ENCODE measurements at places on chromosomes 7 and 10. TPM values are rescaled to one million over a fixed set of nuclear protein-coding genes. Genes with fewer than 3 reads are reported as not detected.

Gene TMEM178B
- 0.26 TPM for total RNA-seq

Gene ATG9B
- not detected for total RNA-seq

Gene AFAP1L2
- 19.3 TPM for total RNA-seq

Gene LIPK
- total RNA-seq, result not detected

Gene PRPF18
- 21.6 TPM for total RNA-seq

Gene RNF148
- 1.5 TPM for total RNA-seq

Gene PKD2L1
- total RNA-seq, result 1.1 TPM

Gene PDE1C
- 7.1 TPM for total RNA-seq

DNA sequence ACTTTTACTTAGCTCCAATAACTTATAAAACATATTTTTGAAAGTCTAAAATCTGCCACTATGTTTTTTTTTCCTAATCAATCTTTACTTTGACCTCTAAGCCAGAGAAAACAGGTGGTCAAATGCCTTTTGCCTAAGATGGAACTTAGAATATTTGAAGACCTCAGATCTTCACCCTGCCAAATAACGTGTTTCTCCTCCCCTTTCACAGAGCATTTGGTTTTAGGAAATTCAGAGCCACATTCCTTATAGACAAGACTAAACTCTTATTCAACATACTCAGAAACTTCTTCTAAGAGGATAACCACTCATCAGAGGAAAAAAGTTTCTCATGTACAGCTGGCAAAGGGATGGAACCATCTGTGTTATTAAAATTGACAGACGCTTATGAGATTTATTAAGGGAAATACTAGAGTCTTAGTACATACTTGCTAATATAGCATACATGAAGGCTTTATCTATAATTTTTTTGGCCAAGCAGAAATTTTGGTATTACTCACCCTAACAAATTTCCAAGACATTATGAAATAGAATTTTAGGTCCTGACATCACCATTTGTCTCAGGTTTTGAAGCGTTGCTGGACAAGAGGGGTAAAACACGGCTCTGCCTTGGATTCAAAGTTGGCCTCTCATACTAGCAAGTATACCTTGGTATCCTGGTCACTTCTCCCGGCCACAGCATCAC lies 2.6 kb upstream of the EGFR start:
- no peaks in the 10 kb centered on the region for H3K4me1 ChIP-seq
- no peak for DNase-seq
- no peak overlapping the region for H3K27ac ChIP-seq
- H3K36me3 ChIP-seq, result no peaks in the 10 kb centered on the region
- no peaks in the 10 kb centered on the region for H3K27me3 ChIP-seq

GRCh38 chr10:128995676-128996075 lies 471.4 kb upstream of the MGMT start:
- H3K27ac ChIP-seq, result no peak overlapping the region
- no peaks in the 10 kb centered on the region for H3K27me3 ChIP-seq
- DNase-seq, result no peak

GRCh38 chr7:132778761-132779160 lies 202.5 kb upstream of the PLXNA4 start:
- no peak overlapping the region for H3K27ac ChIP-seq
- no peaks in the 10 kb centered on the region for H3K36me3 ChIP-seq
- no peaks in the 10 kb centered on the region for H3K4me1 ChIP-seq
- DNase-seq, result no peak
- H3K27me3 ChIP-seq, result no peaks in the 10 kb centered on the region

DNA sequence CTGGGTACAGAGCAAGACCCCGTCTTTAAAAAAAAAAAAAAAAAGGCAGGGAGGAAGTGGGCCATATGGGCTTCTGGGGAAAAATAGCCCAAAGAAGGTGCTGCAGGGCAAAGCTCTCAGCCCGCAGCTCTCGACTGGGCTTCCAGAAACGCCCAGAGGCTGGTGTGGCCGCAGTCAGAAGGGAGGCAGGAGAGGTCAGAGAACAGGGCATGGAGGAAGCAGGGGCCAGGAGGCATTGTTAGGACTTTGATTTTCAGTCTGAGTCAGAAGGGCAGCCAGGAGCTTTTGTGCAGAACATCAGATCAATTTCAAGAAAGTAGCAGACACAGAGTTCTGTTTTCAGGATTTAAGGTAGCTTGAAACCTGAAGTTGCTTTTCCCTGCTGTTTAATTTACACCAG lies 35.3 kb upstream of the CYTH3 start:
- no peaks in the 10 kb centered on the region for H3K4me1 ChIP-seq
- no peaks in the 10 kb centered on the region for H3K36me3 ChIP-seq
- H3K4me3 ChIP-seq, result no peak overlapping the region
- no peak for DNase-seq
- no peak overlapping the region for H3K27ac ChIP-seq

DNA sequence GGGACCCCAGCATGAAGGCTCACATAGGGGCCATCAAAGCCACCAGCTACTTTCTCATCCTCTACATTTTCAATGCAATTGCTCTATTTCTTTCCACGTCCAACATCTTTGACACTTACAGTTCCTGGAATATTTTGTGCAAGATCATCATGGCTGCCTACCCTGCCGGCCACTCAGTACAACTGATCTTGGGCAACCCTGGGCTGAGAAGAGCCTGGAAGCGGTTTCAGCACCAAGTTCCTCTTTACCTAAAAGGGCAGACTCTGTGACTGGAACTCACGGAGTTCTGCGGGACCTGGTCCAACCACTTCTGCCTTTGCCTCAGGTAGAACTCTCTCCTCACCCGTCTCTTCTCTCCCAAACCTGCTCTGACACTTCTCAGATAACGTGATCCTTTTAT lies 945 bp downstream of the TAS2R40 start:
- H3K27ac ChIP-seq, result no peak overlapping the region
- no peak overlapping the region for H3K4me3 ChIP-seq
- DNase-seq, result peak; percentile 67
- H3K36me3 ChIP-seq, result no peaks in the 10 kb centered on the region

- H3K27me3 ChIP-seq, result no peaks in the 10 kb centered on the region
- H3K27ac ChIP-seq, result no peak overlapping the region
- no peak for DNase-seq
- H3K36me3 ChIP-seq, result no peaks in the 10 kb centered on the region
- H3K4me3 ChIP-seq, result no peak overlapping the region
These were observed 117.7 kb downstream of the BAMBI start for GRCh38 chr10:28794986-28795385.

GRCh38 chr10:126349101-126349500 lies 39.2 kb downstream of the ADAM12 start:
- no peak overlapping the region for H3K27ac ChIP-seq
- H3K36me3 ChIP-seq, result no peaks in the 10 kb centered on the region
- DNase-seq, result no peak

DNA sequence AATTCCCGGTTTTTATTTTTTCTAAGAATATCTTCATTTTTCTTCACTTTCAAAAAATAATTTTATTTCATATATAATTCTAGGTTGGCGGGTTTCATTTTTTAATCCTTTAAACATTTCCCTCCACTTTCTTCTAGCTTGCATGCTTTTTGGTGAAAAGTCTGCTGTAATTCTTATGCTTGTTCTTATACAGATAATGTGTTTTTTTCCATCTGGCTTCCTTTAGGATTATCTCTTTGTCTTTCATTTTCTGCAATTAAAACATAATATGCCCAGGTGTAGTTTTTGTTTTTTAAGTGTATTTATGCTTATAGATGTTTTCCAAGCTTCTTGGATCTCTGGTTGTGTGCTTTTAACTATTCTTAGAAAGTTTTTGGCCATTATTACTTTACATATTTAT lies 341.3 kb upstream of the SEMA3C start:
- DNase-seq, result no peak
- no peak overlapping the region for H3K27ac ChIP-seq
- no peaks in the 10 kb centered on the region for H3K4me1 ChIP-seq
- no peaks in the 10 kb centered on the region for H3K36me3 ChIP-seq
- no peaks in the 10 kb centered on the region for H3K27me3 ChIP-seq

DNA sequence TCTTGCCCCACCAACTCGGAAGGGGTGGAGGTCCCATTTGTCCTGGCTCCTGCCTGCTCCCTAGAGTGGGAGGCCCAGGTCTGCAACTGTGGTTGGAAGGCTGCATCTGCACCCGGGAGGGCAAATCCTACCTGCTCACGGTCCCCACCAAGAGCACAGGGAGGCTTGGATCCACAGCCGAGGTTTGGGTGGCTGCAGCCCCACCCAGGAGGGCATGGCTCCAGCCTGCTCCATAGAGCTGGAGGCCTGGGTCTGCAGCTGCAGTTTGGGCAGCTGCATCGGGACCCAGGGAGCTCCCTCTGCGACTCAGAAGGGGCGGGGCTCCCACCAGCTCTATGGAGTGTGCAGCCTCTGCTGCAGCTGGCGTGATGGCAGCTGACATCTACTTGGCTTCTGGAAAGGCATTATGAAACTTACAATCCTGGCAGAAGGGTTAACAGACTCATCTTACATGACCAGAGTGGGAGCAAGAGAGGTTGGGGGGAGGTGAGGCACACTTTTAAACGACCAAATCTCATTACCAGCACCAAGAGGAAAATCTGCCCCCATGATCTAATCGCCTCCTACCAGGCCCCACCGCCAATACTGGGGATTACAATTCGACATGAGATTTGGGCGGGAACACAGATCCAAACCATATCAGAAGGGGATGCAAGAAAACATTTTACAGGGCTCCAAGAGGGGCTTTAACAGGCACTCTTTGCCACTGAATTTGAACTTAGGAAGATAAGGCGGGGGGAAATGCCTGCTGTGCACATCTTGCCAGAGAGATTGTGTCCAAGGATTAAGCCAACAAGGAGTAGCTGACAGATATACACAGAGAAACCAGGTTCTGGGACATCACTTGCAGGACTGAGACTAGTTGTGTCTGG lies 8.2 kb upstream of the BLVRA start:
- H3K36me3 ChIP-seq, result no peaks in the 10 kb centered on the region
- no peaks in the 10 kb centered on the region for H3K27me3 ChIP-seq
- no peak overlapping the region for H3K27ac ChIP-seq
- no peak overlapping the region for H3K4me3 ChIP-seq

GRCh38 chr7:84394219-84394618 lies 199.6 kb upstream of the SEMA3A start:
- no peak overlapping the region for H3K4me3 ChIP-seq
- DNase-seq, result no peak
- H3K4me1 ChIP-seq, result no peaks in the 10 kb centered on the region
- no peak overlapping the region for H3K27ac ChIP-seq
- H3K36me3 ChIP-seq, result no peaks in the 10 kb centered on the region

DNA sequence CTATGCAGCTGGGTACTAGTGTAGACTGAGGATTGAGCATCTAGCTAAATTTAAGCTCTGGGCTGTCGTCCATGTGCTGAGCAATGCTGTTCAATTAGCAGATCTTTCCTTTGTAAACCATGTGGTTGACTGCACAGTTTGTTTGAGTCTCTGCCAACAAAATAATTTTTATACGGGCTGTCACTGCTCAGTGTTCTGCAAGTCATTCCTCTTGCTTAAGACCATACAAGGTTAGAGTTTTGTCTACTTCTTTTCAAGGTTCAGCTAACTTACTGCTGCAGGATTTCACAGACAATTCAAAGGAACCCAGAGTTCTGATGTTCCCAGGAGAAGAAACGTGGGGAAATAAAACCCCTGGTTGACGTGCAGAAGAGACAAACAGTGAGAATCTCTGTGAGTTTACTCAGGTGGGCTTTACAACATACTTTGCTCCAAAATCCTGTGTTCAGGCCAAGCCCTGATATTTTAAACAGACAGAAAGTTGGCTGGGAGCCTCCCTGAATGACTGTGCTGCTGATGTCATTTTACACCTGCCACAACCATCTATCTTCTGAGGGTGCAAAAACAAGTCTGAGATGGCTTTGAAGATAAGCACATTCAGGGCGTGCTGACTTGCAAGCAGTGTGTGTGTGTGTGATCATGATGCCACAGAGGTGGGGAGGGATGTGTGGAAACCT lies 177.1 kb upstream of the SVIL start:
- peaks cover 4% of the 10 kb centered on the region for H3K4me1 ChIP-seq
- H3K4me3 ChIP-seq, result no peak overlapping the region
- no peaks in the 10 kb centered on the region for H3K36me3 ChIP-seq
- H3K27me3 ChIP-seq, result no peaks in the 10 kb centered on the region
- H3K27ac ChIP-seq, result peak overlapping the region; percentile 99

GRCh38 chr7:71555758-71556157 lies 423.8 kb downstream of the GALNT17 start:
- no peak overlapping the region for H3K27ac ChIP-seq
- DNase-seq, result no peak
- no peaks in the 10 kb centered on the region for H3K27me3 ChIP-seq
- H3K36me3 ChIP-seq, result no peaks in the 10 kb centered on the region

DNA sequence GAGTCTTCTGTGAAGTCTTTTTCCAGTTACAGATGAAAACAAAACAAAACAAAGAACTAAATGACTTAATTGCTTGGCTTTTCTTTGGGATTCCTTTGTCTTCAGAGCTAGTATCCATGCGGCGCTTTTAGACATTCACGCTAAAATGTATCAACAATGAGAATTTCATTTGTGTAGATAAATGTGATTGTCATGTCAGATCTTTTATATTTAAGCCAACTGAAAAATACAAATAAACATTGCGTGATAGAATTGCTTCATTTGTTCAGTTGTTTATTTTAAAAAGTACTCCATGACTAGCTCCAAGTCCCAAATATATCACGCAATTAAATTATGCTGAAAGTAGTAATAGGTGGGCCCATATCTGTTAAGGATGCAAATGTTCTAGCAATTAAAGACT lies 7.9 kb upstream of the ADRB1 start:
- H3K27me3 ChIP-seq, result no peaks in the 10 kb centered on the region
- H3K4me1 ChIP-seq, result no peaks in the 10 kb centered on the region
- no peak overlapping the region for H3K4me3 ChIP-seq
- no peak for DNase-seq
- no peak overlapping the region for H3K27ac ChIP-seq

- H3K27ac ChIP-seq, result no peak overlapping the region
- no peak for DNase-seq
- no peaks in the 10 kb centered on the region for H3K36me3 ChIP-seq
- H3K4me3 ChIP-seq, result no peak overlapping the region
These were observed 114.9 kb upstream of the PLXNA4 start for GRCh38 chr7:132691201-132691600.

GRCh38 chr7:128878226-128879105 lies 15.8 kb downstream of the ATP6V1F start:
- no peaks in the 10 kb centered on the region for H3K4me1 ChIP-seq
- peak; percentile 56 for DNase-seq
- no peak overlapping the region for H3K27ac ChIP-seq
- no peaks in the 10 kb centered on the region for H3K27me3 ChIP-seq
- H3K4me3 ChIP-seq, result no peak overlapping the region
- no peaks in the 10 kb centered on the region for H3K36me3 ChIP-seq

GRCh38 chr7:107744345-107744750 lies 406 bp downstream of the CBLL1 start:
- H3K4me3 ChIP-seq, result peak overlapping the region; percentile 81
- peak overlapping the region; percentile 83 for H3K27ac ChIP-seq
- peaks cover 7% of the 10 kb centered on the region for H3K4me1 ChIP-seq
- H3K36me3 ChIP-seq, result no peaks in the 10 kb centered on the region
- DNase-seq, result no peak

DNA sequence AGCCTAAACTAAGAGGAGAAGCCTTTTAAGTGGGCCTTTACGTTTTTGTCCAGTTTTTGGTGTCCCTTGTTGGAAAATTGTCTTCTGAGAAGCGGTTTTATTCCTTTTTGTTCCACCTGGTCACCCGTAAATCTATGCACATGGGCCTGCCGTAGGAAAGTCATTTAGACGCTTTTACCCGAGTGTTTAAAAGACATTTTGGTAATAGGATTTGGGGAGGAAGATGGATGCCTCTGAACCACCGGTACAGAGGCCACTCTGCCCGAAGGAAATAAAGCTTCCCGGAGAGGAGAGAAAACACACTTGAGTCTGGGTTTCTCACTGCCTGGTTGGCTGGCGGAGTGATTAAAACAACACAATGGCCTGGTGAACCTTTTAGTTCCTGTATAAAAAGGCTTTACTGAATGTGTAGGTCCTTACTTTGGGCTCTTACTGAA lies 760 bp downstream of the THNSL1 start:
- H3K4me3 ChIP-seq, result peak overlapping the region; percentile 44
- H3K27ac ChIP-seq, result peak overlapping the region; percentile 94
- no peaks in the 10 kb centered on the region for H3K36me3 ChIP-seq

All from aorta (tissue), 5 donors.